ENCODE measurements at places on chromosomes 7 and 10.

DNA sequence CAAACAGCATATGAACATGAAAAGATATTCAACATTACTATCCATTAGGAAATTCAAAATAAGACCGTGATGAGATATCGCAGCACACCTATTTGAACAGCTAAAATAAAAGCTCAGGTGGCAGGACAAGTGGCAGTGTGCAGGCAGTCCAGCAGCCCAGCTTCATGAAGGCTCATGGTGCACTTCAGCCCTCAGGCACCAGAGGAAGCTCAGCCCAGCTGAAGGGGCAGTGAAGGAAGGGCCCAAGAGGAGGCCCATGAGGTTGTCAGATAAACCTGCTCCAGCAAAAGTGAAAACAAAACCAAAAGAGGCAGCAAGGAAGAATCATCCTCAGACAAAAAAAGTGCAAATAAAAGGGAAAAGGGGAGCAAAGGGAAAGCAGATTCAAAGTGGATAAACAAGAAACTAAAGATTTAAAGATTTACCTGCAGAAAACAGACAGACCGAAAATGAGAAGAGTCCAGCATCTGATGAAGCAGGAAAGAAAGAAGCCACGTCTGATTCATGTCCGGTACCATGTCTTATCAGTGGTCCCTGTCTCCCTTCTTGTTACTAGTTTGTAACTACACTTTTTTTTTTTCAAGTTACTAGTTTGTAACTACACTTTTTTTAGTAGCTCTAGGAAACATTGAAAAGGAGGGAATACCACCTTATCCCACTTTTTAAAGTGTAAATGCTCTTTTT, 15.0 kb upstream of the FAM24B start:
- no peaks in the 10 kb centered on the region for H3K27me3 ChIP-seq
- no peak for DNase-seq
- no peak overlapping the region for H3K27ac ChIP-seq
- H3K4me1 ChIP-seq = no peaks in the 10 kb centered on the region

GRCh38 chr10:32148864-32149251, 92.6 kb upstream of the KIF5B start:
- no peak for DNase-seq
- H3K4me3 ChIP-seq = no peak overlapping the region
- no peaks in the 10 kb centered on the region for H3K36me3 ChIP-seq
- peak overlapping the region; percentile 43 for H3K27ac ChIP-seq

- no peak for DNase-seq
- no peaks in the 10 kb centered on the region for H3K27me3 ChIP-seq
- no peak overlapping the region for H3K4me3 ChIP-seq
- no peaks in the 10 kb centered on the region for H3K36me3 ChIP-seq
Observed at GRCh38 chr10:24039897-24040296, 169.0 kb upstream of the KIAA1217 start.

DNA sequence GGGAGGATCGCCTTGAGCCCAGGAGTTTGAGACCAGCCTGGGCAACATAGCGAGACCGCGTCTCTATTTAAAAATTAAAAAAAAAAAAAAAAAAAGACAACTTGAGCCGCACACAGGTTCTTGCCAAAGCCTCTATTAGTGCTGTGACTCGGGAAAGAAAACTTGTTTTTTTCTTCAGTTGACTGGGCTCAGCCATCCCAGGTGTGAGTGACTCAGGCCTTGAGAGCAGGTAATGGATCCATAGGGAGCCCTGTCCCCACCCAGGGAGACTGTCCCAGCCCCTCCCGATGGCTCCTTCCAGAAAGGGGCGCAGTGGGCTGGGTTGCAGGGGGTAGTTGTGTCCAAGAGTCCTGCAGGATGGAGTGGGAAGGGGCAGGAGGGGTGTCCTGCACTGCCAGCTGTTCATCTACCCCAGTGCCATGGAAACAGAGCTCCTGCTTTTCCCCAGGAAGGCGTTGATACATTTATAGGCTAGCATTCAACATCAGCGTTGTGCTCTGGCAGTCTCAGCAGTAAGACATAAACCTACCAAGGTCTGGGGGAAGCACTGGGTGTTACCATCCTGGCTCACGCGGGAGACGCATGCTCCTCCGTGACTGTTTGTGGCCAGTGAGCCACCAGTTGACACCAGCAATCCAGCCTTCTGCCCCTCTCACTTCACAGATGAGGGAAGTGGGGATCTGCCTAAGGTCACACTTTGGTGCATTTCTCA, 126.6 kb downstream of the CUX1 start:
- H3K27ac ChIP-seq = no peak overlapping the region
- no peaks in the 10 kb centered on the region for H3K36me3 ChIP-seq
- no peak for DNase-seq
- H3K27me3 ChIP-seq = no peaks in the 10 kb centered on the region
- no peak overlapping the region for H3K4me3 ChIP-seq
- H3K4me1 ChIP-seq = peaks cover 30% of the 10 kb centered on the region

DNA sequence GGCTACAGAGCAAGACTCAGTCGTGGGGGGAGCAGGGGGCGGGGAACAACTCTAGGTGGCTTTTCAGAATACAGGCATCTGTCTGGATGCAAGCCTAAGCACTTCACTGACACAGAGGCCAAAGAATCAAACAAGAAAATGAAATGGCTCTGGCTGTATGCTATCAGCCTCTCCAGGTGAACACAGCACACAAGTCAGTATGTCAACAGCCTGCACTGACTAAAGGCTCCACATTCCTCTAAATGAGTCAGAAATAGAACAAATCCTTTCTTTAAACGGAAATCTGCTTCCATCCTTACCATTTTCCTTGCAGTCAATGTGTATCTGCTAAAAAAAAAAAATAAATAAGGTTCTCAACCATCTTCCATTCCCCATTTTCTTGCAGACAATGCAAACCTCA, 88.3 kb downstream of the ARMH3 start:
- no peak overlapping the region for H3K4me3 ChIP-seq
- no peak overlapping the region for H3K27ac ChIP-seq
- DNase-seq = no peak
- H3K27me3 ChIP-seq = no peaks in the 10 kb centered on the region

GRCh38 chr7:2911466-2911865, 67.4 kb upstream of the GNA12 start:
- H3K36me3 ChIP-seq = no peaks in the 10 kb centered on the region
- DNase-seq = no peak
- H3K27ac ChIP-seq = no peak overlapping the region
- no peak overlapping the region for H3K4me3 ChIP-seq

DNA sequence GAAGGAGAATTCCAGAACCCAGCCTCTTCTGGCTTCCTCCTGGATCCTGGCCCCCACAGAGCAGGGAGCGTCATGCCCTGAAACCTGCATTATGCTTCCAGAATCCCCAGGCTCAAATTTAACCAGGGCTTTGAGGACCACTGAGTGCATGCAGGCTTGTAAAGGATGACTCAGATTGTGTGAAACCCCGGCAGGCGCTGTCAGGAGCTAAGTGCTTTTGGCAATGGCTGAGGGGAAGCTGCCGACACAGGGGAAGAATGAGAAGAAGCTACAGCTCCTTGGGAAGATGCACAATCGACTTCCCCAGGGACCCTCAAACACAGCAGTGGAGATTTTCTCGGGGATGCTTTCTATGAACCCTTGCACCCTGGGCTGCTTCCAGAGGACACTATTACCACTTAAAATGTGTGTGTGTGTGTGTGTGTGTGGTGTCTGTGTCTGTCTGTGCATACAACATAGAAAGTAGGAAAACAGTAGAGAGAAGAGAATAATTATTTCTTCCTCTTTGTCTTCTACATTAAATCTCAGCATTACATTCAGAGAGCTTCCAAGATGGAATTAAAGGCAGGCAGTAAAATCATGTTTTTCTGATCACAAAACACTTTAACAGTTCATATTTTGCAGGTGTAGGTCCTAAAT, 183.5 kb upstream of the INHBA start:
- peak; percentile 40 for DNase-seq
- H3K4me3 ChIP-seq = no peak overlapping the region
- no peaks in the 10 kb centered on the region for H3K36me3 ChIP-seq
- H3K27me3 ChIP-seq = no peaks in the 10 kb centered on the region

GRCh38 chr7:156858523-156858922, 34.5 kb downstream of the LMBR1 start:
- DNase-seq = no peak
- no peaks in the 10 kb centered on the region for H3K36me3 ChIP-seq
- H3K27ac ChIP-seq = no peak overlapping the region
- no peak overlapping the region for H3K4me3 ChIP-seq
- no peaks in the 10 kb centered on the region for H3K27me3 ChIP-seq

DNA sequence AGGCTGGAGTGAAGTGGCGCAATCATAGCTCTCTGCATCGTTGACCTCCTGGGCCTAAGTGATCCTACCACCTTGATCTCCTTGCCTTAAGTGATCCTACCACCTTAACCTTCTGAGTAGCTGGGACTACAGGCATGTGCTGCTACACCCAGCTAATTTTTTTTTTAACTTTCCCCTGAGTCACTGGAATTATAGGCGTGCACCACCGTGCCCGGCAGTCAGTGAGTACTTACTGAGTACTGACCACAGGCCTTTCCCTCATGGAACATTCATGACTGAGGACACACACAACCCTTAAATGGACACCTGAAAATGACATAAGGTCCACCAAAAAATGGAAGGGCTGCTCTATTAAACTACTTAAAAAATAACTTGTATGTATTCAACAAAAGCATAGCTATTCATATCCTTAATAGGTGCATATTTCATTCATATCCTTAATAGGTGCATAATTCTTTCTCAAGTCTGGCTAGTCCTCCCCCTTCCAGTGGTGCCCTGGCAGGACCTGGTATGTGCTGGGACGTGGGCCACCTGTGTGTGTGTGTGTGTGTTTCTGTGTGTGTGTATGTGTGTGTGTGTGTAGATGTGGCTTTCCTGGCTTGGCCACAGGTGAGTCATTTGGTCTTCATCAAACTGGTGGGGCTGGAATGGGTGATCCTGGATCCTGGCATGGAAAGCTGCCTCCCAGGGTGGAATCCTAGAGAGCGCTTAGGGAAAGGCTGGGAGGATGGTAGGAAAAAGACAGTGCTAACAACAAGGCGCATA, 3.5 kb downstream of the FAM180A start:
- H3K27me3 ChIP-seq = no peaks in the 10 kb centered on the region
- no peaks in the 10 kb centered on the region for H3K36me3 ChIP-seq
- no peak overlapping the region for H3K4me3 ChIP-seq
- no peak for DNase-seq
- no peaks in the 10 kb centered on the region for H3K4me1 ChIP-seq

Data from upper lobe of left lung (tissue), 6 donors.